ENCODE measurements at places on chromosomes 12 and 14.
A peak's percentile ranks its signal among the peaks of the same experiment; 100 is the strongest.

DNA sequence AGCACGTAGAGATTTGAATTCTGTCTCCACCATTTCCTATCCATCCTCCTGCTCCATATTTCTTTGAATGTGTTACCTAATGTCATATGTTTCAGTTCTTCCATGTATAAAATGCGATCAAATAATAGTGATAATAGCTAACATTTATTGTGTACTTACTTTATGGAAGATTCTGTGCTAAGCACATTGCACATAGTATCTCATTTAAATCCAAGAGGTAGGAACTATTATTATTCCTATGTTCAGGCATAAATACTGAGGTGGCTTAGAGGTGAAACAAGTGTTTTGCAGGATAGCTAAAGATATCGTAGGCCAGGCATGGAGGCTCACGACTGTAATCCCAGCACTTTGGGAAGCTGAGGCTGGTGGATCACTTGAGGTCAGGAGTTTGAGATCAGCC is 17.5 kb upstream of the AICDA start:
- DNase-seq: no peak

- DNase-seq: no peak
These were observed 12.5 kb upstream of the CACNA2D4 start for GRCh38 chr12:1930803-1931597.

- DNase-seq: no peak
These were observed 2.0 kb upstream of the XPOT start for GRCh38 chr12:64402181-64402580.

DNA sequence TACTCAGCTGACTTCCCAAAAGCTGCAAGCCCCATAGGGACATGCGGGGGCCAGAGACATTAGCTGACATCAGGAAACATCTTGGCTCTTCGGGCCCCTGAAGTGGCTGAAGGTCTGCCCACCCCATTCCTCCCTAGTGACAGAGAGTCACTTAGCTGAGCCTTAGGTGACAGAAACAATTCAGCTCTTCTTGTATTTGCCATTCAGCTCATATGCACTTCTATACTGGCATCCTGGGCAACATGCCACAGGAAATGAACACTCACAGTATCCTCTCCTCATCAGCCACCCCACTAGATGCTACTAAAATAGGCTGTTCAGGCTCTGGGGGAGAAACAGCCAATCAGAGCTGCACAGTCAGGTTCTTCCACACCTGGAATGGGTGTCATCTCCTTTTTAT is 3.4 kb downstream of the DCTN2 start:
- no peak for DNase-seq

DNA sequence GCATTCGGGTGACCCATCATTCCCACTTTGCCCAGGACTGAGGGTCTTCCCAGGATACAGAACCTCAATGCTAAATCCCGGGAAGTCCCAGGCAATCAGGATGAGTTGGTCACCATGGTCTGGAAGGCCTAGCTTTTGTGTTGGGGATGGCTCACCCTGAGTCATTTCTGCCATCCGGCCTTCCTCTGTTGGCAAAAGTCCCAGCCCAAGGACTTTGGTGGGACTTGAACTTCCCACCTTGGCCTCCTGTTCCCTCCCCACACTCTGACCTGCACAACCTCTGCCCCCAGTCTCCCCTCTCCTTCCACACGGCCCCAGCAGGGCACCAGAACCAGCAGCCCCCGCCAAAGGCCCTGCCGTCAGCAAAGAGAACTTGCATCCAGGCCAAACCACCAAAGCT is 24.6 kb upstream of the NCOR2 start:
- no peak for DNase-seq

DNA sequence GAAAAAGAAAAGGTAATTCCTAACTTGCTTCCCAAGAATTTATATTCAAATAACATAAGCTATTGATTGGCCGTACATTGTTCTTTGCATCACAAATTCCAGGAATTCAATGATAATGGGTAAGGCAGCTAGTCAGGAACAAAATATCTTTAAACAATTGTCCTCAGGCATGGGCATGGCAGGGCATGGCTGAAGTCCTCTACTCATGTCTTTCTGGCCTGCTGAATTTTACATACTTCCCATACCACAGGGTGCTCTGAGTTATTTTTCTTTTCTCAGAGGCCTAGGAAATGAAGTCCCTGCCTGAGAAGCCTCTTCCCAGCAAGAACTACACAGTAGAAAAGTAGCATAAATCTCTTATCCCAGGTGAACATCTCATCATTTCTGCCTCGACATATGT is 15.1 kb upstream of the DRAM1 start:
- no peak for DNase-seq

GRCh38 chr12:16587110-16587453 is 18.9 kb downstream of the LMO3 start:
- no peak for DNase-seq

DNA sequence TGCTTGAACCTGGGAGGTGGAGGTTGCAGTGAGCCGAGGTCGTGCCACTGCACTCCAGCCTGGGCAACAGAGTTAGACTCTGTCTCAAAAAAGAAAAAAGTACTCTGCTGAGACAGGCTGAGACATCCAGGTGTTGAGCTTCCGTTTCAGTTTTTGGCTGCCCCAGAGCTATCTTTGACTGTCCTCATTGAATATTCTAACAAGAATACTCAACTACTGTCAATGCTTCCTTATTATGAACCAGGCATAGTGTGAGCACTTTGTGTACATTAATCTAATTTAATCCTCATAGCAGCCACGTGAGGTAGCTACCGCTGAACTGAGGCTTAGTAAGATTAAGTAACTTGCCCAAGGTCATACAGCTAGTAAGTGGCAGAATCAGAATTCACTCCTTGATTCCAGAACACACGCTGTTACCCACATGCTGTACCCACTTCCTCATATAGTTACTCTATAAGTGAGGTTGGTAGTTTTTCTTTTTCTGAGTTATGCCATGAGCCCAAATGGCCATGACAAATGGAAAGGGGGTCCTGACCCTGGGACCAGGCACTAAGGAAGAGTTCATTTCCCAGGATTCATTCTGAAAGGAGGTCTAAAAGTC is 11.3 kb downstream of the ALDH1L2 start:
- DNase-seq: no peak

DNA sequence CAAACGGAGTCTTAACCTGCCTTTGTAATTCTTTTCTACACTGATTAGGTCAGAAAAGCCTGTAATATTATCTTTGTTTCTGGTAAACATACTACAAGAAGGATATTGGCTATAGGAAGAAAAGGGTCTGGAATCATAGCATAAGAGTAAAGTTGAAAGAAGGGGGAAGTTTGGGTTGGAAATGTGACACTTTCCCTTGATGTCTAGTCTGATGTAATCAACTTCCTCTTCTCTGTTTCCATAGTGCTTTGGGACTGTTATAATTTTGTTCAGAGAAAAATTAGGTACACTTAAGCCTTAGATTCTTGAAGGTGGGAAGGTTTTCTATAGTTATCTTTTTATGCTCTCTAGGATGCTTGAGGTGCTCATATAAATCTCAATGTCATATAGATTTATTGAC is 322.2 kb downstream of the AEBP2 start:
- DNase-seq: no peak

DNA sequence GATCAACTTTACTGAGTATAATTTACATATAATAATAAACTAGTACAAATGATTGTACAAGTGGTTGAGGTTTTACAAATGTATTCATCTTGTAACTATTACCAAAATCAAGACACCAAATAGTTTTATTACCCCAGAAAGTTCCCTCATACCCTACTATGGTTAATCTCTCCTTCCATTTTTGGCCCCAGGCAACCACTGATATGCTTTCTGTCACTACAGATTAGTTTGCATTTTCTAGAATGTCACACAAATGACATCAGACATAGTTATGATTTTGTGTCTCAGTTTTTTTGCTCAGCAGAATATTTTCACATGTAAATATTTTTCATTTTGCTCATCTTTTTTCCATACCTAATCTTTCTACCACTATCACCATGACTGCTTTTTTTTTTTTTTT is 49.1 kb downstream of the TMX1 start:
- no peak for DNase-seq

- no peak for DNase-seq
These were observed 80.0 kb upstream of the KCNH3 start for GRCh38 chr12:49458816-49459215.

GRCh38 chr12:1618489-1618888 is 10.5 kb upstream of the WNT5B start:
- DNase-seq: no peak

GRCh38 chr14:100621806-100622205 is 34.6 kb upstream of the BEGAIN start:
- DNase-seq: no peak

DNA sequence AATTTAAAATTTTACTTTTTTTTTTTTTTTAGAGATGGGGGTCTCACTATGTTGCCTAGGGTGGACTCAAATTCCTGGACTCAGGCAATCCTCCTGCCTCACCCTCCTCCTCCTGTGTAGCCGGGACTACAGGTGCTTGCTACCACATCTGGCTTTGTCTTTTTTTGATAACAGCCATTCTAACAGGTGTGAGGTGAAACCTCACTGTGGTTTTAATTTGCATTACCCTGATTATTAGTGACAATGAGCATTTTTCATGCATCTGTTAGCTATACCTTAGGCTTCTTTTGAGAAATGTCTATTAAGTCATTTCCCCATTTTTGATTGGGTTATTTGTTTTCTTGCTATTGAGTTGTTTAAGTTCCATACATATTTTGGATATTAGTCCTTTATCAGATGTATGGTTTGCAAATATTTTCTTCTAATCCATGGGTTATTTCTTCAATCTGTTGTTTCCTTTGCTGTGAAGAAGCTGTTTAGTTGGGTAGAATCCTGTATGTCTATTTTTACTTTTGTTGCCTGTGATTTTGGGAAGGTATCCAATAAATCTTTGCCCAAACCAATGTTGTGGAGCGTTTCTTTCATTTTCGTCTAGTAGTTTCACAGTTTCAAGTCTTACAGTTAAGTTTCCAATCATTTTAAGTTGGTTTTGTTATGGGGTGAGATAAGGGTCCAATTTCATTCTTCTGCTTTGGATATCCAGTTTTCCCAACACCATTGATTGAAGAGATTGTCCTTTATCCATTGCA is 86.1 kb downstream of the MYF5 start:
- DNase-seq: no peak

DNA sequence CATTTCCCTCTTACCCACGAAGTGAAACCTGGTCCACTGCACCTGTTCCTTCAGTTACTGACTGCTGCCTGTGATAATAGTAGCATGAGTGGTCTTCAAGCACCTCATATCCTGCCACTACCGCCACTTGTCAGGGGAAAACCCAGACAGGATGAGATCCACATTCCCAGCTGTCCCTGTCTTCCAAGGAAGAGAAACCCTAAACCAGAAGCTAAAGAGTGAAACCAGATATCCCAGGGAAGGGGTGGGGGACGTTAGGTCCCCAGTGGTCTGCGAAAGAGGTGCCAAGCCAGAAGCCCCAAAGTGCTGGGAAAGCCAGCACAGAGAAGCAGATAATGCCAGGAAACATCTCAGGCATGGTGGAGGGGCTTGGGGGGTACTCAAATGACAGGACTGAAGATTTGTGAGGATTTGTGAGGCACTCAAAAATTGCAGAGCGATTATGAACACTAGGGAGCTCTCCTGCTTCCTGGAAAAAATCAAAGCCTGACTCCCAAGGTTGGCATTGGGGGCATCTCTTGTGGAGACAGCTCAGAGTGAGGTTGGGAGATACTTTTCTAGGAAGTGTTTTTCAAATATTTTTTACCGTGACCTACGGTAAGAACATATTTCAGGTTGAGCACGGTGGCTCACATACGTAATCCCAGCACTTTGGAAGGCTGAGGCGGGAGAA is 77.9 kb downstream of the TMEM30B start:
- DNase-seq: no peak

GRCh38 chr14:85172290-85172689 is 357.7 kb upstream of the FLRT2 start:
- no peak for DNase-seq

DNA sequence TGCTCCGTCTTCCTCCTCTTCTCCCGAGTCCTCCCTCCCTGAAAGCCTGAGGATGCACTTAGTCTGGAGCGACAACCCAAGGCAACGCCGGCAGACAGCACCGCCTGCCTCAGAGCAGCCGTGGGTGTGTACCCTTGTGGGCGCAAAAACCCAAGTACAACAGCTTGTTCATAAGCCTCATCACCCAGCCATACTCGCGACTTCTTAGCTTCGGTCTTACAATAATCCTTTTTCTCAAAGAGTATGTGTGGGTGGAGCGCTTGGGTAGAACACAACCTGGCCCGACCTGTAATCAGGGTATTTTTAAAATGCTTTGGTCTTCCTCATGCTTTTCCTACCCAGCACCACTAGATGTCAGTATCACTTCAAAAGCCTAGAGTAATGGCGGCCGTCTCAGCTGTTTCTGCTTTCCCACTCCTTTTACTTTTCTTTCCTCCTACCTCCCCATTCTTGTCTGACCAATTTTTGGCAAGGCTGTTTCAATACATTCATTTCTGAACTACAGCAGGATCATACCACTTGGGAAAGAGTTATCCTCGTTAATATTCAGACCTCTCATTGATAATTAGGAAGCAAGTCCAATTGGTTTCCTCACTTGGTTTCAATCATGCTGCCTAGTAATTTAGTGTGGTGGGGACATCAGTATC is 198.9 kb downstream of the EPS8 start:
- no peak for DNase-seq

DNA sequence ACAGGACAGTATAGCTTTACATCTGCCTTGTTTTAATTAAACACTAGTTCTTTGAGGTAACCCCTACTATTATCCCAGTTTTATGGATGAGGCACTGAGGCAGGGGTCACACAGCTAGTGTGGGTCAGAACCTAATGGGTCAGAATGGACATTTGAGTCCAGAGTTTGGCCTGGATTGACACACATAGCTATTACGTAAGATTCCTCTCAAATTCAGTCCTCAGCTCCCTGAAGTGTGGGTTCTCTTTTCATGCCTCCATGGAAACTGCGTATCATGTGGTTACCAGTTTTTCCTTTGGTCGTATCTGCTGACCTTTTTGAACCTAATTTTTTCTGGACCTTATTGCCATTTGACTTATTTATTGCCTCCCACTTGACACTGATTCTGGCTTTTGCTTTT is 40.4 kb downstream of the PSEN1 start:
- no peak for DNase-seq

GRCh38 chr12:81021131-81021748 is 56.6 kb upstream of the ACSS3 start:
- no peak for DNase-seq

- no peak for DNase-seq
These were observed 32.7 kb downstream of the RTRAF start for GRCh38 chr14:52021957-52022600.

DNA sequence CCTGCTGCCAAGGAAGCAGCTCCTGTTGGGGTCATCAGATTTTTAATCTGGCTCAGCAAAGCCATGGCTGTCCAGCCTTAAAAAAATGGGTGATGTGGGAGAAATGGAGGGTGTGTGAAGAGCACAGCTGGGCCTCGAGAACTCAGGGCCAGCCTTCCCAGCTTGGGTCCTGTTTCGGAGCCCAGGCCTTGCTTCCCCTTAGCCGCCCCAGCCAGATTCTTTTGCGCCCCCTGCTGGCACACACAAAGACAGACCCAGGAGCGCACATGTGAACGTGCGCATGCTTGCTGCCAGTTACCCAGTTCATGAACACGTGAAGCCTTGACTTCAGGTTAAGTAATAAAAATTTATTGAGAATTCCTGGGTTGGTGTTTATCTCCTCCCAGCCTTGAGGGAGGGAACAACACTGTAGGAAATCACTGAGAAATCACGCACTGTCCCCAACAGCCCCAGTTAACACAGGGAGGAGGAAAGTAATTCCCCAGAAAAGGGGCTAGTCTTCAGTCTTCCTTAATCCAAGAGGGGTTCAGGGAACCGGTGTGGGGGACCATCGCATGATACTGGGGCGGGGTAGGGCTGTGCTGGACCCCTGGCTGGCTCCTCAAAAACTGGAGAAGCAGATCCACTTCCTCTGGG is 5.3 kb downstream of the PHB2 start:
- DNase-seq: peak; percentile 79

All from stimulated activated CD8-positive, alpha-beta memory T cell treated with anti-CD3 and anti-CD28 coated beads, Interleukin-7, amount 100 ng/mL, for 24 hours (primary cell).